ENCODE measurements at places on chromosomes 12 and 14.
A peak's percentile ranks its signal among the peaks of the same experiment; 100 is the strongest.

DNA sequence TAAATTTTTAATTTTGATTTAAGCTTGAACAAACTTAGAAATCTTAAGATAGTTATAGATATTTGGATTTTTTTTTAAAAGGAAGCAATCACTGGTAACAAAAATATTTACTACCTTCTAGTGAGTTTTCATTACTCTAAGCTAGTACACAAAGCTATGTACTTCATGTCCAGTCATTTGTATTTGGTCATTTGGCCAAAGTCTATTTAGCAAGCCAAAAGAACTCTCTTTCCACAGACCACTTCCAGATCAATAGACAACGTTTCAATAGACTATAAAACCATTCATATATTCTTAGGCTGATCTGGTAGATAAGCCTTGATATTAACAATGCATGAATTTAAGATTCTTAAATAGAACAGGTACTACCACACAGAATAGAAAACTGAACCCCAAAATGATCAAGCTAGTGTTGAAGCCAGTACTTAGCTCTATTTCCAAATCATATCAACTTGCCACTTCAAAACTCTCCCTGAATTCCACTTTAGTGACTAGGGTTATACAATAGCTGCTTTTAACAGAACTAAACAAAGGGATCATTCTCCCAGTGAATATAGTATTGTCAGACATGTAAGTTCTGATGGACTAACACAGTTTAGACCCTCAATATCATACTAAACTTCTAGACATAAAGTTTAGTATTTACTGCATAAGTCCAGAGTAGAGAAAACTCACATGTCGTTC, 21.7 kb downstream of the CAPRIN2 start:
- no peak for DNase-seq

DNA sequence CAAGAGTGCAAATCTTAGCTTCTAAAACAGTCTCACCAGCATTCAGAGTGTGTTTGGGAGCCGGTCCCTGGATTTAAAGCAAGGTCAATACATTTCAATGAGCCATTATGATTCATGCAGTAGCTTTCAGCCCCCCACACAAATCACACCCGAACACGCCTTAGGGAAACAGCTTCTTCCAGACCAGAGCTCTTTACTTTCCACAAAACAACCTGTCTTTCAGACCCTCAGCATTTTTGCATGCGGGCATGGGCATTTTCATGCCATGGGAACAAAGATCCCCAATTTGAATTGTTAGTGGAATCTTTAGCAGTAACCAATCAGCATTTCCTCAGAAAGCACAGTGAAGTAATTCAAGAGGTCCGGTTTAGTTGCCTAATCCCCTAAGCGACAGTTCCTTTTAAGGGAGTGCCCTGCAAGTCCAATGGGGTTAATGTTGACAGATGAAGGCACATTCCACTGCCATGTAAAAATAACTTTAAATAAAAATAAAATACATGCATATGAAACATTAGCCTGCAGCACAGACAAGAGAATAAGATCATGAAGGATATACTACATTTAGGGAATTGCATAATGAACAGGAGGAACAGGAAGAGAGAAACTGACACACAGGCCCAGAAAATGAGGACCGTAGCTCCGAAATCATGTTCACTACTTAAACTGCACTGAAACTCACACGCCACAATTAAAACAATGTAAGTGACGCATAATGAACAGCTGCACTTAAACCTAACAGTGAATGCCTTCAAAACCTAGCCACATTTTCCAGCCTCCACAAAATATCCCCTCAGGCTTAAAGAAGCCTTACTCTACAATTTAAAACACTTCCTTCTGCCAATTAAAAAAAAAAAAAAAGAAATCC, 4.0 kb downstream of the VPS37B start:
- DNase-seq: peak; percentile 72

GRCh38 chr12:110697236-110697635, 8.3 kb upstream of the HVCN1 start:
- DNase-seq: no peak

- DNase-seq: peak; percentile 12
Measured at GRCh38 chr12:39365364-39366001, 77.4 kb downstream of the KIF21A start.

DNA sequence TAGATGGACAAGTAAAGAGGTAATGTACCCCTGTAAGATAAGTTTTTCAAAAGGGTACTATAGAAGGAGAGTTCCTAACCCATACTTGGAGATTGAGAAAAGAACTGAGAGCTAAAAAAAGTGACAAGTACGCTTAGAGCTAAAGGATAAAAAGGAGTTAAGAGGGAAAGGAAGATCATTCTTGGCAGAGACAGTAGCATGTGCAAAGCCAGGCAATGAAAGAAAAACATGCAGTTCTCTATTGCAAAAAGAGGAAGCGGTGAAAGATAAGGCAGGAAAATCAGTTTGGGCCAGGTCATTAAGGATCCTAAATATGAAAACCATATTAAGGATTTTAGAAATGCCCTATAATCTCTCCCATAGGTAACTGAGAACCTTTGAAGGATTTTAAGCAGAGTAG, 500.4 kb upstream of the GARIN6 start:
- no peak for DNase-seq

- DNase-seq: no peak
Measured at GRCh38 chr12:34402899-34403705, 380.8 kb downstream of the ALG10 start.

GRCh38 chr14:100524933-100525243, 62.3 kb downstream of the BEGAIN start:
- peak; percentile 47 for DNase-seq

DNA sequence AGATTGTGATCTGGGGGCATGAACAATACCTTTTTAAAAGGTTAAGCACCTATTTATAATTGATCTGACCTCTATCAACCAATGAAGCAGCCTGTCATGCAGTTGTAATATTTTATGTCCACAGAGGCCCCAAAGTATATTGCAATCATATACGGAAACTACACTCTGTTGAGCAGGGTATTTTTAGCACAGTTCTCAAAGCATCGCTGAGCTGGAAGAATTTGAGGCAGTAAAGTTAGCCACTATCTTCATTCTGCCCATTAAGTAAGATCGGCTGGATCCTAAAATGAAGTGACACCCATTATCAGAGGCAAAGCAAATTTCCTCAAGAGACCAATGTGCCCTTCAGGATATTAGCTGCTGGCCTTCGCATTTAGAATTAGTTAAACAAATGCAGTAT, 47.7 kb upstream of the GRIP1 start:
- DNase-seq: no peak

DNA sequence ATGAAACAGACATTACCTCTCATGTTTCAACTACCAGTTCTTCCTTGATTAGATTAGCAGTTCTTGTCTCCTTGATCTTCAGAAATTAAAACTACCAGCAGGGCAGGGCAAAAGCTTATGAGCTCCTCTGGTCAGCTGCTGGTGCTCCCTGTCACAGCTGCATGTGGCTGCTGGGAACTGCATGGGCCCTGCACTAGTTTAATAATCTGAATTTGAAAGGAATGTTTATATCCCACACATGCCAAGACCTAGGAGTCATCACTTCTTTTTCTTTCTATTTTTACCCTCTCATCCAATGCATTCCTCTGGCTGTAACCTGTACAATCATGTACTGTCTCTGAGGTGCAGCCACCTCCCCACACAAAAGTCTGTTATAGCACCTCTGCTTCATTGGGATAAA, 73.9 kb downstream of the ARMH4 start:
- DNase-seq: peak; percentile 79

GRCh38 chr12:2501464-2502191, 293.1 kb upstream of the FKBP4 start:
- DNase-seq: no peak

DNA sequence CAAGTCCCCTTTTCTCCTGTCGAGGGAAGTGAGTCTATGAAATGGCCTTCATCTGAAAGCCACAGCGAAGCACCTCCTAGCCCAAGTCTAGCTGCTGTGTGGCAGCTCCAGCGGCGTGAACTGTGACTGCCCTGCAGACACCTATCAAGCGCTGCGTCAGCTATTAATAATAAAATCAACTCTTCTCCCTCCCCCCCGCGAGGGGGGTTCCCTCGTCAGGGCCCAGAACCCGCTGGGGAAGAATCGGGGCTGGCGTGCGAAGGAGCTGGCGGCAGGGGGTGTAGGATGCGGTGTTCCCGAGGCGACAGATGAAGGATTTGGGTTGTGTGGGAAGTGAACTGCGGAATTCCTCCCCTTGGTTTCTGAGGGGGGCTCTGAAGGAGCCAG, 662 bp upstream of the ATP2A2 start:
- peak; percentile 77 for DNase-seq

DNA sequence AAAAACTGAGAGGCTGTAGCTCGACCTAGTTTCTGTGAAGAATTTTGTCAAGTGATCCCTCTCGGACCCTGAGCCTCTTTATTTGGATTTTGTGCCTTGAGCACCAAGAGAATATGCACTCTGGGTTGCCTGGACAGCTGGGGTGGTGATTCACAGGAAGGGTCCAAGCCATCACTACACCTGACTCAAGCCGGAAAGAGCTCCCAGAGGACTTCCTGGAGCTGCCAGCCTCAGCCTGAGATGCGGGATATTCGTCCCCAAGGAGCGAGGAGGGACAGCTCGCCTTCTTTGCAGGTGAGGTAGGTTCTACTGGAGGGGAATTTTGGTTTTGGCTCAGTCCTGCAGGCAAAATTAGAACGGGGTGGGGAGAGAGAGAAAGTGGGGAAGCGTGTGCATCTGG, 94.3 kb downstream of the GALNT8 start:
- DNase-seq: no peak

DNA sequence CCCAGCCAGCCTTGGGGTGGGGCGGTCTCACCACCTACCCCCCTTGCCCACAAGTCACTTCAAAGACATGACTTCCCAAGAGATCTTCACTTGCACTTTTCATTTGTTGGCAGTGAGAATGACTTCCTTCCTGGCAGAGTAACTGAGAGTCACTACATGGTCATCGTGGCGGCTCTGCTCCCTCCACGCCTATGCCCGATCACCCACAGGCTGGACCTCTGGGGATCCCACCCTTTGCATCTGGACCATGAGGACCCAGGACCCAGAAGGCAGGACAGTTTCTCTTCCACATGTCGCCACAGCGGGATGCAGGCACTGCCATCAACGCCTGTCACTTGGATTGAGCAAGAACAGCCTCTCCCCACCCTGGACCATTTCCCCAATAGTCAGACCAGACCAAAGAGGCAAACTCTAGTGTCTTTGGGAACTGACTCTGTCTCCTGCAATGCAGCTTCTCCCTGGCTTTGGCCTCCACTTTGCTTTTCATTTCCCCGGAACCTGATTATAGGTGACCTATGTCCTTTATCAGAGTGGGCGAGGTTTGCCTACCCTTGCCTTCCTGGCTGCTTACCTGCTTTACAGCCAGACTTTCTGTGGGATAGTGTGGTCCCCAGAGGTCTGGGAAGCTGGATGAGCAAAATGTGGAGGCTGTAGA, 3.6 kb downstream of the VDR start:
- DNase-seq: peak; percentile 60

DNA sequence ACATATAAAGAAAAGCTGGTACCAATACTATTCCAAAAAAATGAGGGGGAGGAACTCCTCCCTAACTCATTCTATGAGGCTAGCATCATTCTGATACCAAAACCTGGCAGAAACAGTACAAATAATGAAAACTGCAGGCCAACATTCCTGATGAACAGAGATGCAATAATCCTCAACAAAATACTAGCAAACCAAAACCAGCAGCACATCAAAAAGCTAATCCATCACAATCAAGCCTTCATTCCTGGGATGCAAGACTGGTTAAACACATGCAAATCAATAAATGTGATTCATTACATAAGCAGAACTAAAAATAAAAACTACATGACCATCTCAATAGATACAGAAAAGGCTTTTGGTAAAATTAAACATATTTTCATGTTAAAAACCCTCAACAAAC, 281.3 kb downstream of the KCNH5 start:
- no peak for DNase-seq

GRCh38 chr12:25558586-25558985, 5.5 kb upstream of the LMNTD1 start:
- DNase-seq: peak; percentile 28

DNA sequence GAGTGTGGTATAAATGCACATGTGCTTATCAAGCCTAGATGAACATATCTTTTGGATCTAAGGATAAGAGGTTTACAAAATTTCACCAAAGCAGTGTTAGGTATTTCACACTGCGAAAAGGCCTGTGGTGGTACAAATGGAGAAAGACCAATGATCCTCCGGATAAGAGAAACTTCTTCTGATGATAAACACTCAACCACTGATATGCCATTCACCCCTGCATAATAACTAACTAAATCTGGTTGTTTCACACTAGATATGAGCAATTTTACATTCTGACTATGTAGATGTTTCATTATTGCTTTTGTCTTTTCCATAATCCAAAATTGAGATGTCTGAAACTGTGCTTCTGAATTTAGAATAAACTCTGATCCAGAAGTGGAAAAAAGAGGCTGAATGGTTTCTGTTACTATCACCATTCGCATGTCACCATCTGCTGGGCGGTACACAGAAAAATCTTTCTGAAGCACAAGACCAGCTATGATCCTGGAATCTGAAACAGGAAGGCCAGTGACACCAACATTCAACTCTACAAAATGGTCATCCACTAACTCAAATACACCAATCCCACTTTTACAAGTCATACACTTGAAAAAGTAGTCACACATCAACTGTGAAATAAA, 1.3 kb downstream of the BBS10 start:
- peak; percentile 85 for DNase-seq

- DNase-seq: peak; percentile 55
Measured at GRCh38 chr14:51023964-51024363, 70.9 kb downstream of the TRIM9 start.

DNA sequence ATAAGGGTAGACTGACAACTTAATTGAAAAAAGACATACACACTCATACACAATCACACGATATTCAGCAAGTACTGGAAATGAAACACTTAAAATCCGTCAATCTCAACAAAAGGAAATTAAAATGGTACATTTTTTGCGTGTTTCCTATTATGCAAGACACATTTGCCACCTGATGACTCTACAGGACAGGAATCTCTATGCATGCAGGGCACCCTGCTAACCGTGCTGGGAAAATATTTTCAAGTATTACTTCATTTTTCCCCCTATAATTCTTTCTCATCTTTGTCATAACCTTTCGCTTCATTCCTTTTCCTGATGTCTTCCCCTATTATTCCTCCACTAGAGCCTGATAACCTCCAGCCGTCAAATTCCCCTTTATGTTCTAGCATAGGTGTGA, 150.2 kb downstream of the TMEM132D start:
- no peak for DNase-seq

DNA sequence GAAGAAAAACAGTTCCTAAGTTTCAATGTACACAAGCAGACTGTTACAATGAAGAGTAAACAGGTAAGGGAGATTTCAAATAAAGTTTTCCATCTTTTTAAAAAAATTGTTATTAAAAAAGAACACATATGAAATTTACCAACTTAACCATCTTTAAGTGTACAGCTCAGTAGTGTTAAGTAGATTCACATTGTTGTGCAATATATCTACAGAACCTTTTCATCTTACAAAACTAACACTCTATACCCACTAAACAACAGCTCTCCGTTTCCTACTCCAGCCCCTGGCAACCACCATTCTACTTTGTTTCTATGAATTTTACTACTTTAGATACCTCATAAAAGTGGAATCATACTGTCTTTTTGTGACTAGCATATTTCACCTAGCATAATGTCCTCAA, 139.5 kb downstream of the SLC25A21 start:
- no peak for DNase-seq
